ENCODE measurements at places on chromosomes 4 and X. TPM values are rescaled to one million over a fixed set of nuclear protein-coding genes. Genes with fewer than 3 reads are reported as not detected.

Gene TLR8
- not detected for total RNA-seq

Gene AKAP4
- total RNA-seq = not detected

Gene AREG
- 1,077 TPM for total RNA-seq

Gene TRPC5OS
- not detected for total RNA-seq

Gene NAA15
- 62.4 TPM for total RNA-seq

Gene HTN1
- total RNA-seq = not detected

Gene ARMCX1
- total RNA-seq = 16.8 TPM

Gene NALF2
- 0.95 TPM for total RNA-seq

Gene SSX2B
- total RNA-seq = not detected

Gene CNKSR2
- total RNA-seq = 0.78 TPM

Gene LIN54
- total RNA-seq = 13.8 TPM

Gene SH3D19
- total RNA-seq = 39.4 TPM

Gene TMPRSS11A
- total RNA-seq = not detected

Gene SLC6A14
- 0.20 TPM for total RNA-seq

Gene ARHGAP6
- total RNA-seq = 0.11 TPM

Gene AFP
- total RNA-seq = not detected

Gene CA5B
- 2.9 TPM for total RNA-seq

Gene GAGE1
- not detected for total RNA-seq
